ENCODE measurements at places on chromosomes 2 and 18.

- no peak for DNase-seq
Measured at GRCh38 chr18:46385124-46385523, 271.9 kb downstream of the LOXHD1 start.

DNA sequence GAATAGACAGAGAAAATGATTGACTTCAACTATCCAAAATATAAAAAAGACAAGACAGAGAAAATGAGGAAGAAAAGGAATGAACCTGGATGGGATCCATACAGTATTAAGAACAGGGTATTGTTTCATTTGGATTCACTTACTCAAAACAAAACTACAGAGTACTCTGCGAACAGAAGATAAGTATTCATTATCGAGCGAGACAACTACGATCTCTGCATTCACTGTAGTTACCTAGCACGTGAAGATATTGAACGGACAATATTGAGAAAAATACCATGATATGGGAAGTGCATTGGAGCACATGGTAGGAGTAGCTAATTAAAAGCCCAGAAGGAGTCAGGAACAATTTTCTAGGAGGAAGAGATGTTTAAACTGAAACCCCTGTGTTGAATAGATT is 1.0 kb upstream of the ORC2 start:
- no peak for DNase-seq

DNA sequence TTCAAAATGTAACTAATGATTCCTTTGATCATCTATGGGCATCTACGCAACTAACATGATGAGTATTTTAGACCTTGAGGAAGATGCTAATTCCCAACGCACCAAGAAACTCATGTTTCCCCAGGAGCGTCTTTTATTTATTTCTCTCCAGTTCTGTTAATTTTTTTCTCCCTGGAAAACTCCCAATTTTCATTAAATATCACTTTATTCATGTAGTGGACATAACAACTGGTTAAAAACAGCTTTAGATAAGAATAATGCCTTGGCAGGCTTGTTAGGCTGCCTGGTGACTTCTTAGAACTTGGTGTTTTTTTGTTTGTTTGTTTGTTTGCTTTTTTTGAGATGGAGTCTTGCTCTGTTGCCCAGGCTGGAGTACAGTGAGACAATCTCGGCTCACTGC is 62.9 kb upstream of the ZFP36L2 start:
- DNase-seq: no peak

- no peak for DNase-seq
Measured at GRCh38 chr18:3874581-3874980, 424.6 kb downstream of the TGIF1 start.

GRCh38 chr2:182324665-182325064 is 102.2 kb downstream of the PDE1A start:
- DNase-seq: no peak

- no peak for DNase-seq
Measured at GRCh38 chr18:34970106-34970505, 71.1 kb upstream of the MAPRE2 start.

- no peak for DNase-seq
Measured at GRCh38 chr2:54947136-54947535, 103.1 kb downstream of the RTN4 start.

DNA sequence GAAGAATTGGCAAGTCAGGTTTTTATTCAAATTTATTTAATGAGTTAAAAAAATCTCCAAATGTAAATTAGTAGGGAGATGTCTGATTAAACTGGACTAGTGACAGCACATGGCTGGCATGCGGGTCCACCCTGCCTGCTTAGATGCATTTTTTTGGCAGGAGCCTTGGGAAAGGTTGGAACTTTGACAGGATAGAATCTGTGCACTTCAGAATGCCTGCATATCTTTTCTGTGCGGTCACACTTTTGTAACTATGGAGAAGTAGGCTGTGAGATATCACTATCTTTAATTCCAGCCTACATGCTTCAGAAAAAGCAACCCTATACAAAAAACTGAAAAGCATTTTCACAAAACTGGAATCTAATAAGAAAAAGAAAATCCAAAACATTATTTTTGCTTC is 317.8 kb downstream of the MBD2 start:
- no peak for DNase-seq

- no peak for DNase-seq
Measured at GRCh38 chr2:198471291-198471690, 666.9 kb downstream of the PLCL1 start.

DNA sequence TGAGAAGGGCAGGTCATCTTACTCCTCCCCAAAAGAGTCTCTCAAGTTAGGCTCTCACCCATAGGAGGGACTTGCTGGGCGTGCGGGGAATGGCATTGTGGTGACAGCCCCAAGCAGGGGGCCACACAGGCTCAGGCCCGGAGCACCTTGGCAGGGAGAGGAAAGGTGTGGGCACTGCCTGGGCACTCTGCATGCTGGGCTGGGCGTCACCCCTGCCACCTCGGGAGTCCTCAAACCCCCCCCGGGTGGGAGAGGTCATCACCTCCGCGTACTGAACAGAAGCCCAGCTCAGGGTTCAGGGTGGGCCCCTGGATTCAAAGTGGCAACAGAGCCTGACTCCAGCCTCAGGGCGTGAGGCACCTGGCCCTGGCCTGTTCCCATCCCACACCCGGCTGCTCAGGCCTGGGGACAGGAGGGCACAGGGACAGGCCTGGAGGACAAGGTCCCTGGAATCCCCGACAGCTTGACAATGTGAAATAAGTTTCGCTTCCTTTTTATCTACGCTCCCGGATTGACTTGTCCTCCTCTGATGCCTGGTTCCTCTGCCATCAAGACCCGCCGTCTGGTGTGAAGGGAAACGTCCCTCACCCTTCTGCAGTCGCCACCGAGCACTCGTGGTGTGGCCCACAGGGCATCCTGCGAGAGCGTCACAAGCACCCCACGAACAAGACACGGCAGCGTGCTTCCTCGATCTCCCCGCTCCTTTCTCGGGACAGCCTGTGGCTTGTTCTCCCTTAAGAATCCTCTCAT is 97.8 kb downstream of the HDAC4 start:
- DNase-seq: peak; percentile 18

DNA sequence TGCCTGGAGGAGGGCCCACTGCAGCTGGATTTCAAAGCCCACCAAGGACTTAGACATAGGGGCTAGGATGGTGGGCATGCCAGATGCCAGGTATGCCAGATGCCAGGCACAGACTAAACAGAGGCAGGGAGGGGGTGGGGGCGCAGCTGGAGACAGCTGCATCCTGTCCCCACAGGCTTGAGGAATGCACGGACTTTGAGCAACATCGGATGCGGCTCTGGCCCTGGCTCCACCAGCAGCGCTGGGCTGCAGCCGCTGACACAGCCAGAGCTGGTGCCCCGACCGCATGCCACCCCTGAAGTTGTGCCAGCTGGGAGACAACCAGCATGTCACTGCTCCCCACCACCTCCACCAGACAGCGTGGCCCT is 39.5 kb downstream of the AQP12A start:
- DNase-seq: peak; percentile 66

GRCh38 chr2:189570570-189571031 is 10.0 kb downstream of the SLC40A1 start:
- no peak for DNase-seq

- DNase-seq: no peak
Measured at GRCh38 chr2:54494087-54494486, 38.0 kb downstream of the SPTBN1 start.

All from right hindlimb (tissue), 1 donor.